Activated naive CD4-positive, alpha-beta T cell treated with anti-CD3 and anti-CD28 coated beads, Interleukin-2, amount 50 U/mL, for 72 hours (primary cell): ENCODE measurements at places on chromosomes 5 and 9.

GRCh38 chr9:126853667-126854066, 6.8 kb upstream of the ZBTB34 start:
- DNase-seq, result no peak

- DNase-seq, result no peak
Observed at GRCh38 chr5:76546497-76547102, 76.6 kb downstream of the F2RL2 start.

- DNase-seq, result no peak
Observed at GRCh38 chr9:87642330-87643106, 83.4 kb upstream of the CTSL start.

DNA sequence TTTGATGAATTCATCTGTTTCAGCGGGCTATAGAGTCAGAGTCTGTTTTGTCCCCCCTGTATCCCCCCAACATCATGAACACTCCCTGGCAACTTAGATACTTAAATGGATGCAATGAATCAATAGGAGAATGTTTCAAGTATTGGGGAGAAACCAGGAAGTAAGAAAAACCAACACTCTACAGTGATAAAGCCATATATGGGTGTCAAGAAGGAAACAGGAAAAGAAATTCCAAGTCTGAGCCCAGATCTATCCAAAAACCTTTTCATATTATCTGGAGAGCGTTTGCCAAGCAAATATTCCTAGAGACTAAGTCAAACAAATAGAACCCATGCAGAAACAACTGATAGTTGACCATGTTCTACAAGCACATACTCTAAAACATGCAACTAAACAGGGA, 2.3 kb upstream of the GNAQ start:
- DNase-seq, result no peak

- DNase-seq, result no peak
Observed at GRCh38 chr9:131439224-131439623, 45.3 kb downstream of the PRRC2B start.

GRCh38 chr5:74205767-74206578, 434.6 kb downstream of the ENC1 start:
- no peak for DNase-seq

DNA sequence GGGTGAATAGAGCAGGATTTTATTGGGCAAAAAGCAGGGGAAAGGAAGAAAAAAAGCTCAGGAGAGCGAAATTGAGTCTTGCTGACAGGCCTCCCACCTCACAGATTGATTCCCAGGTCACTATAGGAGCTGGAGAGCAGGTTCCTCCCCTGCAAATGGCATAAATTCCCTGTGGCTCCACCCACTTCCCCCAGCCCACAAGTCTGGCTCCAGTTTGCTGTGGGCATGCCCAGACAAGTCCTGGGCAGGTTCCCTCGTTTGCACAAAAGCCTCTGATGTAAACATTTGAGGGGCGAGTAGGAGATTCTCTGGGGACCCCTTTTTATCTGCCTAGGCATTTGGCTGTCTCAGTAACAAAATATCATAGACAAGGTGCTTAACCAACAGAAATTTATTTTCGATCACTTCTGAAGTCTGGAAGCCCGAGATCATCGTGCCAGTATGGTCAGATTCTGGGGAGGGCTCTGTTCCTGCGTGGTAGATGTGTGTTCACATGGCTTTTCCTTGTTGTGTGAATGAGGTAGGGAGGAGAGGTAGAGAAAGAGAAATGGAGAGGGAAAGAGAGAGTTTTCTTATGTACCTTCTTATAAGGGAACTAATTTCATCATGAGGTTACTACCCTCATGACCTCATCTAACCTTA, 614.5 kb downstream of the MAT2B start:
- no peak for DNase-seq

DNA sequence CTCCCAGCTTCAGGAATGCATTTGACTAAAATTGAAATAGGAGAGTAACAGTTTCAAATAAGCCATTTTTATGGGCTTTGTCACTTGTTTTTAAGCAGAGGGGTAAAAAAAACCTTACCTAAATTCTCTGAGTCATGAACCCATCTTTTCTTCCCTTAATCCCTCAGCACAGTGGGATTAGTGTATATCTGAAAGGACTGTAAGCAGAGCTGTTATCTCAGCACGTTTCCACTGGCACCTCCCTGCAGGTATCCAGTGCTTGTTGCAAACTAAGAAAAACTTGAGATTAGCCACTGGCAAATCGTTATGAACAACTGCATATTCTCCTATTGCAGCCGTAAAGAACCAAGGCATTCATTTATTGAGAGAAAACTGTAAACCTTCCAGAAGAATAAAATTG, 872.7 kb downstream of the EFNA5 start:
- no peak for DNase-seq
